ENCODE measurements at places on chromosomes 11 and 22. TPM values are rescaled to one million over a fixed set of nuclear protein-coding genes. Genes with fewer than 3 reads are reported as not detected.

- no peak for DNase-seq
Measured at GRCh38 chr22:36447632-36448031, 33.8 kb downstream of the TXN2 start.

GRCh38 chr11:33544593-33545373 lies 155.8 kb downstream of the C11orf91 start:
- no peak for DNase-seq

STARD10 gene
- total RNA-seq = 75.9 TPM

DKK3 gene
- total RNA-seq = 110 TPM

- no peak for DNase-seq
Measured at GRCh38 chr11:110475671-110476070, 45.9 kb downstream of the FDX1 start.

POU2AF2 gene
- total RNA-seq = not detected

SNX32 gene
- 1.5 TPM for total RNA-seq

DNA sequence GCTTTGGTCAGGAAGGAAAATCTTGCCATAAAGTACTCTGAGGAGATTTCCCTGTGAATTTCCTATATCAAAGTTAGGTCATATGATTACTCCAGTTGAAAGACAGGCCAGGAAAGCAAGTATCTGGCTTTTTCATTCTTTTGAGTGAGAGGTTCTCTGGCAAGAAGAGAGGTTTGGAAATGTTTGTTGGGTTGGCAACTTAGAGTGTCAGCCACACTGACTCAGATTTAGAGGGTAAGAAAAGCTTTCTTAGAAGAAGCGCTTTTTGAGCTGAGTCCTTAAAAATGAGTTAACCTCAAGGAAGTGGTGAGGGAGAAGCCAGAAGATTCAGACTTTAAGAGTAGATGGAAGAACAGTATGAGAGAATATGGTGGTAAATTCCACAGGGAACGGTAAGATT lies 86.1 kb upstream of the BDNF start:
- no peak for DNase-seq

ANO5 gene
- total RNA-seq = 1.2 TPM

GRCh38 chr11:95100856-95101507 lies 11.3 kb downstream of the ENDOD1 start:
- DNase-seq = no peak

HORMAD2 gene
- not detected for total RNA-seq

DNA sequence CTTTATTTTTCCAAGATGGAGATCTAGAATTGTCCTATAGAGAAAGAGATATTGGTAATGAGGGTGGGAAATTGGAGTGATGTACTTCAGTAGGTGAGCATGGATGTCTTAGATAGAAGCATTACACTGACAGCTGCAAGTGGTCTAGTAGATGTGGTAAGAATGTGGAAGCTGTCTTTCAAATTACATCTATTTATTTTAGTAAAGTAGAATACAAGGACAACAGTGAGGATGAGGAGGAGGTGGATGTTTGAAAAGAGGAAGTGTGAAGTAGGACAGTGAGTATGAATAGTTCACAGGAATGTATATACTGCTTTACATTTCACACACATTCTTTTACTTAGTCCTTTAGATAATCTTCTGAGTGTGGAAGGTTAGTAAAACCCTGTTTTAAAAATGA lies 64.2 kb downstream of the HIPK3 start:
- DNase-seq = no peak

RNF214 gene
- total RNA-seq = 10.8 TPM

DNA sequence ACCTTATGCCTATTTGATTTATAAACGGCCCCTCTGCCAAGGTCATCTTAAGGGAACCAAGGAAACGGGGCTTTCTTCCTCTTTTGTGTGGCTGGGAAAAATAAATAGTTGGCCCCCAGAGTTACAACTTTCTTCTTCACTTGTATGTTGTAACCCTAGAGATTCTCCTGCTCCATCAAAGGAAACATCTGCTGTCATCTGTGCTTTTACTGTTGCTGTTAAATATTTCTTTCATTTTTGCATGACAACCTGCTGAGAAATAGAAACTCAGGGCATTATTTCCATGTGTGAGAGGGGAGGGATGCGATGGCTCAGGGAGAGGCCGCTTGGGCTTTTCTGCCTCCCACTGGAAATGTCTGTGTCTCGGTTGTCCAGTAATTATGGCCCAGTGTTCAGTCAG lies 21.8 kb upstream of the CDC42EP2 start:
- no peak for DNase-seq

- no peak for DNase-seq
Measured at GRCh38 chr22:36942556-36942955, 29.1 kb downstream of the CSF2RB start.

GRCh38 chr11:82858556-82859091 lies 41.6 kb downstream of the PRCP start:
- DNase-seq = no peak

FREY1 gene
- total RNA-seq = not detected

GRCh38 chr11:66720223-66720898 lies 8.7 kb downstream of the SPTBN2 start:
- no peak for DNase-seq

- no peak for DNase-seq
Measured at GRCh38 chr11:10526974-10527918, 13.7 kb downstream of the RNF141 start.

SCGB1A1 gene
- not detected for total RNA-seq

SCGB2A2 gene
- total RNA-seq = not detected

- no peak for DNase-seq
Measured at GRCh38 chr11:29272019-29272654, 744.7 kb downstream of the KCNA4 start.

DNA sequence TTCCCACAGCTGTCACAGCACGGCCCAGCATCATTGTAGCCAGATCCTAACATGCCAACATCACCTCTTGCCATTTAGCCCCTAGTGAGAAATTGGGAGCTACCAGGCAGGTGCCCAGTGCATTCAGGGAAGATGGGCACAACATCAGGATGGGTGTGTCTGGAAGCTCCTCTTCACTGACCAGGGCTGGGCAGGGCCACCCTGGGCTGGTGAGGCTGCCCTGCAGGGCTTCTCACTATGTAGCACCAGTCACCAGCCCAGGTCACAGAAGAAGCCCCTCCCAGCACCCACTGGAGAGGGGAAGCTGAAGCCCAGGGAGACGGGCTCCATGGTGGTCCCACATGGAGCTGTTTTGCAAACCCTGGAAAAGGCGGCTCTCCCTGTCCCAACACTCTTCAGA lies 13.9 kb downstream of the ZNF74 start:
- DNase-seq = peak; percentile 87

Data from vagina (tissue), 2 donors.